ENCODE measurements at places on chromosomes 12 and 14.

DNA sequence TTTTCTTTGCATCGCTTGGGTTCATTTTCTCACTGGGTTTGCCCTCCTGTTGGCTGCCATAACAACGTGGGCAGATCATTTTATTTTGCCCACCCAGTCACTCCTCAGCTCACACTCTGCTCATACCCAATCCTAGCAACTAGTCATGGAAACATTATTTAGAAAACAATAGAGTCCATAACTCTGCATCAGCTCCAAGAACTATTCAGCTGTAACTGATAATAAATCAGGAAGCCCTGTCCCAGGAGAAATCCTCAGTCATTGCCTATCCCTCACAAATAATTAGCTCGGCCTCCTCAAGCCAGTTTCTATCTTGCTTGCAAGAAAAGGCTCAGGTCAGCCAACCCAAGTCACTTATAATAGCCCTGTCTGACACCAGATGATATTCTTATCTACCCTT, 43.2 kb downstream of the RTN1 start:
- DNase-seq = no peak

DNA sequence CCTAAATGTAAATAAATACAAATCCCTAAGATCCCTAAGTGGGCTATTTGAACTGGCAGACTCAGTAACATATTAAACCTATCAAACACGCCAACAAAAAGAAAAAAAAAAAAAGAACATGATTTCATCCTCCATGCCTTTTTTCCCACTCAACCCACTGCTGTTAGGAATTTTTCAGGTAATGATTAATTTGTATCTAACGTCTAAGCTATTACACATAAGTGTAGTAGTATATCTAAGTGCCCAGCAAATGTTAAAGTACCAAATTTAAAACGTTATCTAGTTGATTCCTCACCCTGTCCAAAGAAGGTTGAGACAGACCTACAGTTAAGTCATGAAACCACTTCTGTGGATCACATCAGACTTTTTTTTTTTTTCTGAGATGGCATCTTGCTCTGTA, 16.4 kb upstream of the ARID4A start:
- DNase-seq = no peak

DNA sequence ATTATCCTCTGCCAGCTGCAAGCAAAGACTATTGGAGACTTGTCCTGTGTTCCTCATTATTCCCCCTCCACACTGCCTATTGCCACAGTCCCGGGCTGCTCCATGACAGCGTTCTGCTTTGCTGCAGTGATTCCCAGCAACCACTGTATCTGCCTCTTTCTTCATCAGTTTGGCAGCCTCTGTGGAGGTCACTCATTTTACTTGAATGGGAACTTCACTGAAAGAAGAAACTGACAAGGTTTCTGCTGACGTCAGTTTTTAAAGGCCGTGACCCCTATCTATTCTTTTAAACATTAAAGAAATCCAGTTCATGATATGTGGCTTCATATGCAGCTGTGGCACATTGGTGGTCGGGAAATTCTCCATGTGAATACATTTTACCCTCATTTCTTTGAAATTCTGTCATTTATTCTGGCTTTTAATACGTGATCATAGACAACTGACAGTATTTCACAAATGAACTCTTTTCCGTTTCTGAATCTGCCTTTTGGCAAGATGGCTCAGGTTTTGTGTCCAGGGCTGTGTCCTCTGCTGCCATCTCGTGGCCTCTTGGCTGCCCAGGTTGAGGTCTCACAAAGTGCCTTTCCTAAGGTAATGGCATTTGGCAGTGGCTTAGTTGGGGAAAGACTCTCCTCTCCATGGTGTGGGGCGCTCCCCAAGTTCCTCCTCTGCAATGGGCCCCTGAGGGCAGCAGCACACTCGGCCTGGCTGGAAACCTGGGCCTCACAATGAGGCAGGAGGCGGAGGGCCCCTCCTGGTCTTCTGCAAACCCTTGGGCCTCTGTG, 5.8 kb downstream of the TMEM253 start:
- peak; percentile 83 for DNase-seq

DNA sequence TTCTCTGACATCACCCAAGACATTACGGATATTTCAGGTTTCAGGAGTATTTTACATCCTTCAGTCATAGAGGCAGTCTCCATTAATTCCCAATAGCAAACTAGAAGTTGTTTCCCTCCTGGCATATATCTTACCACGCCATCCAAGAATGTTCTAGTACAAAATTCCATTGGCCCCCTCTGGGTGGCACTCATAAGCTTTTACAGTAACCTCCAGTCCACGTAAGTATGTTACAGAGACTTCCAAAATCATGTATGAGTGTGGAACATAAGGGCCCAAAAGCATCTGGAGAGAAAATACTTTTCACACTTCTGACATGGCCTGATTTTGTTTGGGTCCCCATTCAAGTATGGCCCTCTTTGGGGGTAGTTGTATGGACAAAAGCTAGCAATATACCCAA, 58.1 kb upstream of the DHRS4 start:
- DNase-seq = no peak

DNA sequence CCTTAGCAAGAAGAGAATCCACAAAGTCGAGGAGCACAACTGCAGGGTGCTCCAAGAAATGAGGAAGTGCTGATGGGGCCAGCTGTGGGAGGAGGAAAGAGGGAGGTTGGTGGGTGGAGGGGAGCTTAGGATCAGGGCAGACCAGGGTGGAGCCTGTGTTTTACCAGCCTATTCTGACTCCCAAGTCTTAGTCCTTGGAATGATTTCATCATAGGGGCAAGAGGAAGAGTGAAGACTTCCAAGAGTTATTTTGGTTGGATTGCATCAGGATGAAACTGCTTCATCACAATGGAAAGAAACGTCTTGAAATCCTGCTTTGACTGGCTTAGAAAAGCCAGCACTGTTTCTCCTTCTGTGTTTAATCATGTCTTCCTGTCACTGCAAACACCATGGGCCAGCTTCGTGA, 194.0 kb downstream of the DPF3 start:
- DNase-seq = no peak

DNA sequence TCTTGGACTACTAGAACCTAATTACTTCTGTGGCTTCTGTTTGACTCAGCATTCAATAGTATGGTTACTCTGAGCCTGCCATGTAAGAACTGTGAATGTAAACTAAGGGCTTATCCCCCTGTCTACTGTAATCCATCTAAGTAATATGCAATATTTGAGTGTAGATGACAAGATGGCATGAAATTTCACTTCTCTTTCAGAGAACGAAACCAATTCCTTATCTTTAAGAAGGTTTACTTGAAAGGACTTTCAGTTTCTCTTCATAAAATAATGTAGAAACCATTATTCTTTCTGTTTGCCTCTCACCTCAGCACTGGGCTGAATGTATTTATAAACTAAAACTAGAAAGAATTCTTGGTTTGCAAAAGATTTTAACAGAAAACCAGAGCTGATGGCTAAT, 60.4 kb upstream of the ARID2 start:
- DNase-seq = no peak

GRCh38 chr14:61750708-61751474, 11.3 kb upstream of the SNAPC1 start:
- DNase-seq = peak; percentile 89

DNA sequence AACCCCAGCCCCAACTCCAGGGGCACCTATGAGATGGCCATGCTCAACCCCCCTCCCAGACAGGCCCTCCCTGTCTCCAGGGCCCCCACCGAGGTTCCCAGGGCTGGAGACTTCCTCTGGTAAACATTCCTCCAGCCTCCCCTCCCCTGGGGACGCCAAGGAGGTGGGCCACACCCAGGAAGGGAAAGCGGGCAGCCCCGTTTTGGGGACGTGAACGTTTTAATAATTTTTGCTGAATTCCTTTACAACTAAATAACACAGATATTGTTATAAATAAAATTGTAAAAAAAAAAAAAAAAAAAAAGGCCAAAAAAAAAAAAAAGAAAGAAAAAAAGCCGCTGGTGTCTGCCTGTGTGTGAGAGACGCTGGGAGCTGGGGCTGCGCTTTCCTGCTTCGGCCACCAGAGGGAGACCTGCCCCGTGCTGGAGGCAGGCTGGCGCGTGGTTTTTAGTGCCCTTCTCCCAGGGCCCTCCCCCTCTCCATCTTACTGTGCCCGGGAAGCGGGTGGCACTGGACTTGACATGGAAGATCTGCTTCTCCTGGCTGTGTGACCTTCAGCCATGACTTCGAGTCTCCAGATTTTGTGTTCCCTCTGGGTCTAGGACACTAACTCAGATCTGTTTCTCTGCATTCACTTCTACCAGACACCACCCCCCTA, 3.4 kb upstream of the NXPH4 start:
- DNase-seq = peak; percentile 88

GRCh38 chr12:62649412-62650138, 182.9 kb downstream of the MON2 start:
- DNase-seq = no peak

- DNase-seq = peak; percentile 22
These were observed 572 bp upstream of the RASSF8 start for GRCh38 chr12:25957793-25958427.
